ENCODE measurements at places on chromosomes 1 and 21.

DNA sequence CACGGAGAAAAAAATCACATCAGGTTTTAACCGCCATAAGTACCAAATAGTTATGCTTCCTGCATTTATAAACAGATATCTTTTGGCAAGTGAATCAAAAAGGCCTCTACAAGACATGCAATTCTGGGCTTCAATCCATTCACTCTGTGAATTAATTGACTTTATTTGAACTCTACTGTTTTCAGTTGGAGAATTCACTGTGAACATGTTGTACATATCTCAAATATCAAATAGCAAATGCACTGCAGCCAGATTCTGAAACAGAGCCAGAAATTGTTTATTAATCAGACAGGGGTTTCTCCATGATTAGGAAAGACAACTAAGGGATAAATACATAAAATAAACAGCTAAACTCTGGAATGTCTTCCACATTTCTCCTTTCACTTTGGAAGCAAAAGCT is 445.4 kb upstream of the NFIA start:
- no peak for DNase-seq

- no peak for DNase-seq
Observed at GRCh38 chr1:96361271-96361856, 360.2 kb upstream of the PTBP2 start.

DNA sequence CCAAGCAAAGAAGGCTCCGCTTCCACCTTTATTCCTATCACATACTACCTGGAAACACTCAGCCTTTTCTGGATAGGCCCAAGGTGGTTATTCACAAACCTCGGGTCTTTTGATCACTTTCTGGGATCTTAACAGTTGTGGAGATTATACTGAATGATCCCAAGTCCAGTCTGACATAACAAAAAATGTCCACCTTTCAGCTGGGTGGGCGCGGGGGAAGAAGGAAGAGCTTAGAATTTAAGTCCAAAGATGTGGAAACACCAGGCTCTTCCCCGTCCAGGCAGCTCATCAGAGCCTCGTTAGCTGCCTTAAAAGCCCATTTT is 338 bp upstream of the C1orf53 start:
- DNase-seq = no peak

GRCh38 chr1:36351227-36351977 is 28.0 kb upstream of the EVA1B start:
- DNase-seq = peak; percentile 92

DNA sequence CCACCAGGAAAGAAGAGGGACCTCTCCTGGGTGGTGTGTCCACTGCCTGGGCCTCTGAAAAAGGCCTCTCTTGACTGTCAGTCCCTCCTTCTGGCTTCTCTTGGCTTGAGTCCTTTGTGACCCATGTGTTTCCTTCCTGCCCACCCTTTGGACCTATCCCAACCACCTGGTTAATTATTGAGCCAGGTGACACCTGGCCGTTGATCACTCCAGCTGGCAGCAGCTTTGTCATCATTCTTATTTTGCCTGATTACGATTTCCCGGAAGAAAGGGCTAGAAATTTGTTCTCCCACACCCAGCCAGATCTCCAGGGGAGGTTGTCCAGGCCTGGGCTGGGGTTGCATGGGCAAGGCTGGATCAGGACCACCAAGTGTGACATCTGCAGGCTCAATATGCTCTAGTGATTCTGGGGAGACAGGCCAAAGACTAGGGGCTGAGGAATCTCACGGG is 24.8 kb downstream of the CSF1 start:
- DNase-seq = no peak

DNA sequence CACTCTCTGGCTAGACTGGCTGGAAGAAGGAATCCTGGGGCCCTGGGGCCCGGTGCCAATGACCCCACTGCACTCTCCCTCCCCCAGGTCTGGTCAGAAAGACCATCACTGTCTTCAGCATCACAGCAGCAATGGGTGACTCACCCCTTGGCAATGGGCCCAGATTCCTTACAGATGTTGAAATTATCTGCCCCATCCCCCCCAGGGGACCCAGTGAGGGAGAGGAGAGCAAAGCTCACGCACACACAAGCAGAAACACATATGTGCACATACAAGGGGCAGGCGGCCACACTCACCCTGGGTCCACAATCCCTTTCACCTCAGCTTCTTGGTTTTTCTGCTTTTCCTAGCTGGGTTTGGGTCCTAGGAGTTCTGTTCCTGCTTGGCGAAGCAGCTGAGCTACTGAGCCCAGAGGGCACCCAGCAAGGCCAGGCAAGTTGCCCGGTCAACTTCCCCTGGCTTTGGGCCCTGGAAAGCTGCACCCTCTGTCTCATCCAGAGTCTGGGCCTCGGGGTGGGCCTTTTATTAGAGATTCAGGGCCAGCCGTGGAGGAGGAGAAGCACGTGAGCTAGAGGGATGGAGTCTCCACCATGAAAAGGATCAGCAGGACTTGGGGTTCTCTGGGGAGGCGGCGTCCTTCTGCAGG is 2.6 kb downstream of the COL16A1 start:
- peak; percentile 98 for DNase-seq

GRCh38 chr21:37032877-37033471 is 26.5 kb downstream of the RIPPLY3 start:
- peak; percentile 36 for DNase-seq

GRCh38 chr1:189929501-189930099 is 548.1 kb downstream of the BRINP3 start:
- no peak for DNase-seq

- DNase-seq = no peak
Observed at GRCh38 chr1:64245495-64245894, 42.1 kb downstream of the UBE2U start.

DNA sequence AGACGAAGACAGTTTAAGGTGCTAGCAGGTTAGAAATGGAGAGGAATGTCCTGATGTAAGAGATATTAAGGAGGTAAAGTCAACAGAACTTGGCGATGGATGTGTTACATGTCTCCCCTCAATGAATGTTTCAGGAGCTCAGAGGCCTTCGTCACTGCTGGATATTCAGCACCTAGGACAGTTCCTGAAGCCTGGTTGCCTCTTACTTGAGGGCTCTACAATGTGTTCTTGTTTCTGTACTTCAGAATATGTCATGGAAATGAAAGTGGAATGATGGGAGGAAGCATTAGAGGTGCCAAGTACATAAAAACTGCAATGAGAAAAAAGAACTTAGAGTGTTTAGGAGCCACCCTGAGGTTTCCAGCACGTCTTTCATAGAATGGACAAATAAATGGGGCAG is 17.7 kb downstream of the TNR start:
- peak; percentile 26 for DNase-seq

- no peak for DNase-seq
Observed at GRCh38 chr1:111717450-111717849, 21.7 kb downstream of the INKA2 start.

DNA sequence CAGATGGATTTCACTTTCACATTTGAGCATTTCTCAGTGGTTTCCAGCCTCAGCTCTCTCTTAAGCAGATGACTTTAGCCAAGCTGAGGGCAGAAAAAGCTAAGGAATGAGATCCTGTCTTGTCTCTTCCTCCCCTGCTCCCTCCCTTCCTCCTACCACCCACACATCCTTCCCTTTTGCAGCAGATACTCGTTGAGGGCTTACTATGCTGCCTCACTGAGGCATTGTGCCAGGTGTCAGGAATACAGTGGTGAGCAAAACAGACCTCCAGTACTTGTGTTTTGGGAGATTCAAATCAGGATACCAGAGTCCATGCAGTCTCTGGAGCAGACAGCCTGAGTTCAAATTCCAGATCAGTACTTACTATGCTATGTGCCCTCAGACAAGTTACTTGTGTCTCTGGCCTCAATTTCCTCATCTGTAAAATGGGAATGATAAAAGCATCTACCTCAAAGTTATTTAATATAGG is 43.2 kb downstream of the KIF26B start:
- DNase-seq = peak; percentile 50

DNA sequence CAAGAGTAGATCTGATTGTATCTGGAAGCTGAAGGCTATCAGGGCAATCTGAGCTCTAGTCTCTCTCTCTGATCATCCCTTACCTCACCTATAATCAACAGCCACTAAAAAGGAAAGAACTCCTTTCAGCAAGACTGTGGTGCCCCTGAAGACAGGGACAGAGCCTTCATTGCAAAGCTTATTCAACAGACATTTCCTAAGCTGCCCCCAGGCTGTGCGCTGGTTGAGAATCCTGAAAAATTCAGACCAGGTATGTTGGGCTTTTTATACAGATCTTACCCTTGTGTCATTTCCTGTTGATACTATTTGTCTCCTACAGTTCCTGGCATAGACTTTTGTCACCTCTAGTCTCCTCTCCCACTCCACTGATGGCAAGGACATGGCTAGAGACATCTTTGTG is 63.3 kb upstream of the PLA2G4A start:
- DNase-seq = no peak

DNA sequence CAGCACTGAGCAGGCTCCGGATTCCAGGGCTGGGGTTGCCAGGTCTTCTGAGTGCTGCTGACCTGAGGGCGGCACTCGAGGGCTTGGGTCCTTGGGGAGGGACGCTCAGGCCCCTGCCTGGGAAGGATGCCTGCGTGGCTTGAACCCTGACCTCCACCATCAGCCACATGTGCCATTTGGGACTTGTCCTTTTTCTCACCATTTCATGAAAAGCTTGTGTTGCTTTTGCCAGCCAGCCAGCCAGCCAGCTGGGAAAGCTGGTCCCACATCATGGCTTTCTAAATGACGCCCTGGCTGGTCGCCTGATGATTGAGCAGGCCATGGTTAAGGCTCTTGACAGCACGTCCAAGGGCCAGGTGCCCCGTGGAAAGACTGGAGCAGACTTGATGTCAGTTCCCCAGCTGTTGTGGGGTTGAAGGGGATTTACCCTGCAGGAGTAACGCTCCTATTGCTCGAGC is 168.7 kb downstream of the CAMTA1 start:
- no peak for DNase-seq

DNA sequence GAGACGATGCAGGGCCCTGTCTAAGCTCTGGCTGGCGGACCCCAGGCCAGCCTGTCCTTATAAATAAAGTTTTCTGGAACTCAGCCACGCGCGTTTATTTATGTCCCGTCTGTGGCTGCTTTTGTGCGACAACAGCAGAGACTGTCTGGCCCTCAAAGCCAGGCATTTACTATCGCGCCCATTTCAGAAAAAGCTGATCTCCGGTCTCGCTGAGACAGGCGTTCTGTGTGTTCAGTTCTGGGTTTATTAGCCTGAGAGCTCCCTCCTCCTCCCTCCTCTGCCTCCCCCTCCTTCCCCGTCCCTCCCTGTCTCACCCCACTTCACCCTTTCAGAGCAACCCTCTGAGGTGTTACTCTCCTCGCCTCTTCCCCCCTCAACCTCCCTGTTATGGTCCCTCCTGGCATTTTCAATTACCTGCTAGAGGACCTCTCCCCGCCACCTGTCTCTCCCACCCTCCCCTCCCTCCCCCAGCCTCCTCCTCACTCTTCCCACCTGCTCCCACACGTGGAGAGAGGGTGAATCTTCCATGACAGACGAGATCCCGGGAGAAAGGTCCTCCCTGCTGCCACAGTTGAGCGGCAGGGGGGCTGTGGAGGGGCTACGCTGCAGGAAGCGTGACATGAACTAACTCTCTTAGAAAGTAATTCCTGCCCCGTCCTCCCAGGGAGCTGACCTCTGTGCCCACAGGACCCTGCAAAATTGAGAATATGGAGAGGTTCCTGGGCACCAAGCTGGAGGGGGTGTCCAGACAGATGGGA is 59.9 kb downstream of the SPSB1 start:
- DNase-seq = no peak

DNA sequence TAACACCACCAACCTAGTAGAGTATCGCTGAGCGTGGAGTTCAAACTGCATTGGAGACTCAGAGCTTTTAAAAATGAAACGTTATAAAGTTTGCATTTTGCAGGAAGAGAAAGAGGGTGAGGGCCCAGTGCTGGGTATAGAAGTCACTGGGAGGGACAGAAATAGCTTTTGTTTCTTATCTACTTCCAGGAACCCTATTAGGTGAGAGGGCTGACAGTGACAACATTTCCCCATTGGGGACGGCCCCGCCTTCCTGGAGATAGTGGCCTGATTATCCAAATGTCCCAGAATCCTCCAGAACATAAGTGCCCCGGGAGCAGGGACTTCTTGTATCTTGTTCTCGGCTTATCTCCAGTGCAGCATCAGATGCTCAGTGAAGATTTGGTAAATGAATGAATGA is 574.9 kb downstream of the PTPRU start:
- DNase-seq = no peak

DNA sequence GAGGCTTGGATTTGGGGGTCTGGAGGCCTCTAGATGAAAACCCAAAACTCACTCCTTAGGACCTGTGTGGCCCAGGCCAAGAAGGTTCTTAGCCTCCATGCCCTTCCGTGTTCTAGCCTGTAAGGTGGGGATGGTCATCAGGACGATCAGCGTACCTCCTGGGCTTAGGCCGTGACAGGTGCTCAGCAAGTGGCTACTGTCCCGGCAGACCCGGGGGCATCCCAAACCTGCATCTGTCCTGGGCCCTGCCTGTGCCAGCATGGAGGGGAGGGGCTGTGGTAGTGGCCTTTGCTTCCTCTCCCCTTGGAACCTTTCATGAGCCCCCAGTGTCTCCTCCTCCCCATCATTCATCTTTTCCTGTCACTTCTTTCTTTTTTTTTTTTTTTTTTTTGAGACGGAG is 22.7 kb upstream of the TRAPPC10 start:
- DNase-seq = no peak

DNA sequence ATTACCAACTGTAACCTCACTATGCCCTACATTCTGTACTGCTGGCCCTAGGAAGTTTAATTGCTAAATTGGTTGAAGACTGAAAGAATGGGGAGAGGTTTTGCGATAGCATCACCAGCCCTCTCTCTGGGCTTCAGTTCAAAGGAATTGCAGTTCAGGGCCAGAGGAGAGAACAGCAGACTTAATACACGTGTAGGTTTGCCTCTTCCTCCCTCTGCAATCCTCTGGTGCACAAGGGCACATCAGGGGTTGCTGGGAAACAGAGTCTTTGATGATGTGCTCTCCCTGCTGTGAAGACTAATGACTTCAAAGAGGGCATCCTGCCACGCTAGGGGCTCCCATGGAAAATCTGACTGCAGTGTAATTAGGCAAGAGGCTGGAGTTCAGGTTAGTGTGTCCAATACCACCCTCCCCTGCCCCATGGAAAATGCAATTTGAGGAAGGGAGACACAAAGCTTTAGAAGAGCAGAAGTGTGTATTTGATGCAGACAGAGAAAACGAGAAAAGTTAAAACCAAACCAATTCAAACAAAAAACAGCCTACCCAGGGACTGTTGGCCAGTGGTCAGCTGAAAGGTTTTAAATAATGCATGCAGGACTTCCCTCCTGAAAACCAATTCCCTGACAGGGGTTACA is 167.9 kb downstream of the ASTN1 start:
- DNase-seq = no peak

DNA sequence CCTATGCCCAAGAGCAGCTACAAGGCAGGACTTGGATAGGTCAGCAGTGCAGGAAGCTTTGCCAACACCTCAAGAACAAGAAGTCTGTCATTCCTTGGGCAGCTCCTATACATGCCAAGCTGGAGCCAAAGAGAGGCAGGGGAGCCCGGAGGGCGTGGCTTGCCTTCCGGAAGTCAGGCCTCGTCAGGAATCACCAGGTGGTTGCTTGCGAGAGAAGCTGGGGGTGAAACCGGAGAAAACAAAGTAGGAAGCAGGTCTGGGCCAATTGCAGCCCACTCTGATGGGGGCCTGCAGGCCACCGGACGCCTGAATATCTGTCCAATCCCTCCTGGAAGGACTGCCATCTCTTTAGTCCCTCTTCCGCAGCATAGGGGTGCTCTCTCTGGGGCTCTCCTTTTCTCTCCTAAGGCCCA is 794 bp upstream of the FAM76A start:
- peak; percentile 26 for DNase-seq

All from cardiac fibroblast (primary cell).